NCI-H524 (cell line): ENCODE measurements at places on chromosomes 13 and 19.

DNA sequence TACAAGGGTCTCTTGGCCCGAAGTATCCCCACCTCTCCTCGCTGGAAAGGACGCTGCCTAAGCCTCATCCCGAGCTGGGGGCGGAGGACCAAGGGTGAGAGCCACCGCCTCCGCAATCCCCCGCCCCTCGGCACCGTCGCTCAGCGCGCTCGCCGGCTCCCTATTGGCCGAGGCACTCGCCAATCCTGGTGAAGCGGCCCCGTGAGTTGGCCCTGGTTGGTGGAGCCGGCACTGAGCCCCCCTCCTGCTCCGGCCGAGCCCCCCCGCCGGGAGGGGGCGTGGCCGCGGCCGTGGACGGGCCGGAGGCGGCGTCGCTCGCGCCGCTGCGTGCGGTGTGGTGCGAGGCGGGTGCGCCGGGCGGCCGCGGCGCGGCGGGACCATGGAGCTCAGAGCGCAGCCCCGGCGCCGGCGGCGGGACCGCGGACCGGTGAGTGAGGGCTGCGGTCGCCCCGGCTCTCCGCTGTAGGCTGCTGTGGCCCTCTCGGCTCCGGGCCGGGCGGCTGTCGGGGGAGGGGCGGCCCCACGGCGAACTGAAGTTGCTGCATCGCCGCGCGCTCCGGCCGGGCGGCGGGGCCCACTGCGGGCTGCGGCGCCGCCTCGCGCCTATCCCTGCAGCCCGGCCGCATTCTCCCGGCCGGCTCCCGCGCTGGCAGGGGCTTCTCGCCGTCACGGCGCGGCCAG, at the start of gene WASF3:
Gene WASF3, plus strand, starts transcription at position 291 of the 681 bp plus-strand sequence. CDS start 84,588 bp downstream, outside the sequence.
- peak; percentile 96 for DNase-seq

DNA sequence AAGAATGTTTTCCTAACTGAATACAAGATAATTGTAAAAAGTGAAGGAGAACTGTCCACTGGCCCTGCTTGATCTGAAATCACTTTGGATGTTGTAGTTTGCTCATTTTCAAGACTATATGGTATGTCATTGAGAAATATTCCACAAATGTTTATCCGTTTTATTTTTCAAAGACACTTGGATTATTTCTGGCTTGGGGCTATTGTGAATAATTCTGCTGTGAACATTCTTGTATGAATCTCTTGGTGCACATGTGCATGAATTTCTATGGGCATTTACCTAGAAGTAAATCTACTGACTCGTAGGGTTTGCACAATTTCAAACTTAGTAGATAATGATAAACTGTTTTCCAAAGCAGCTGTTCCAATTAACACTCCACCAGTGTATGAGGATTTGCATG, 8.6 kb downstream of the RXFP2 start:
- DNase-seq, result no peak

GRCh38 chr13:31209172-31209840, 9.5 kb downstream of the B3GLCT start:
- DNase-seq, result peak; percentile 100

- no peak for DNase-seq
Measured at GRCh38 chr13:75492389-75492788, 10.4 kb upstream of the TBC1D4 start.

DNA sequence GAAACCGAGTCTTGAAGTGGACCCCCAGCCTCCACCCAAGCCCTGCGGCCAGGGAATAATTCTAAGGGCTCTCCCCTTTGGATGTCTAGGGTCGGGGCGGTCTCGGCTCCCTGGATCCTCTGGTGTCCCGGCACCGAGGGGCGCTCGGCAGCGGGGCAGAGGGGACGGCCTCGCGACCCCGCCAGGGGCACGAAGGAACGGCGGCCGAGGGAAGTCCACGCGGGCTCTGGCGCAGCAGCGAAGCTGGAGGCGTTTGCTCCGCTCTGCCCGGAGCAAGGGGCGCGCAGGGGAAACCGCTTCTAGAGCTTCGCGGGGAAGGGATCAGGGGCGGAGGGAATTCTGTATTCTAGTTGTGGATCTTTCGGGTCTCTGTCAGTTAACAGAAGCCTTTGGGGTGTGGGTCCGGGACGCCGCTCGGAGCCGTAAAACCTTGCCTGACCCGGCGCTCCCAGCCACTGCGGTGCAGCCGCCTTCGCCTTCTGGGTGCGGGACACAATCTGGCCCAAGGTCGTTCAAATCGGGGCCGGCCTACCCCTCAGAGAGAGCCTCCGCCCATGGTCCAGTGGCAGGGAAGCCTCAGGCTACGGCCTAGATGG, 118.2 kb downstream of the KCNRG start:
- no peak for DNase-seq

DNA sequence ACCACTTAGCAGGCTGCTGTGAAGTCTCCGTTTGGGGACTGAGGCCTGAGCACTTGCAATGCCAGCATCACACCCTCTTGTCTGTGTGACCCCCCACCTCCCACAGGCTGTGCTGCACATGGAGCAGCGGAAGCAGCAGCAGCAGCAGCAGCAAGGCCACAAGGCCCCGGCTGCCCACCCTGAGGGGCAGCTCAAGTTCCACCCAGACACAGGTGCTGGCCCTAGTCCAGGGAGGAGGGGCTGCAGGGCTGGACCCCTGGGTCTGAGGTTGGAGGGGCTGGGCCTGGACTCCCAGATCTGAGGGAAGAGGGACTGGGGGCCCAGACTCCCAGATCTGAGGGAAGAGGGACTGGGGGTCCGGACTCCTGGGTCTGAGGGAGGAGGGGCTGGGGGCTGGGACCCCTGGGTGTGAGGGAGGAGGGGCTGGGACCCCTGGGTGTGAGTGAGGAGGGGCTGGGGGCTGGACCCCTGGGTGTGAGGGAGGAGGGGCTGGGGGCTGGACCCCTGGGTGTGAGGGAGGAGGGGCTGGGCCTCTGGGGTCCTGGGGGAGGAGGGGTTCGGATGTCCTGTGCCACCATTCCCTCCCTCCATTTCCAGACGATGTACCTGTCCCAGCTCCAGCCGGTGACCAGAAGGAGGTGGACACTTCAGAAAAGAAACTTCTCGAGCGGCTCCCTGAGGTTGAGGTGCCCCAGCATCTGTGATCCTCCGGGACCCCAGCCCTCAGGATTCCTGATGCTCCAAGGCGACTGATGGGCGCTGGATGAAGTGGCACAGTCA, 11.6 kb upstream of the DHDH start:
- DNase-seq, result no peak

GRCh38 chr13:51524829-51525566, 59.3 kb upstream of the WDFY2 start:
- no peak for DNase-seq

DNA sequence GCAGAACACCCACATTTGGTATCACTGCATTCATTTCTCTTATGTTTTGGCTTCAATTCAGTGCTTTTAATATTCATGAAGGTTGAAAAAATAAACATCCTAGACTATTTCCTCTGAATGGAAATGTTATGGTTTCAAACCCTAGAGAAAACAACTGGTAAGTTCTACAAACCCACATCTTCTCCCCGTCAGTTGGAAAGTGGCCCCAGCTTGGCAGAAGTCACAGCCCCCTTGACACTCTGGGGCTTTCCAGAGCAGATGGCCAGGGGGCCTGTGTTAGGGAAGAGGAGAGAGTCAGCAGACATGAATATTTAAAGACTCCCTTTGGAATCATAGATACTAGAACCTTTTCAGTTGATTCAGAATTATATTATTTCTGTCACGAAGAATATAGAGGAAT, 123.9 kb downstream of the SHISA2 start:
- DNase-seq, result peak; percentile 86

GRCh38 chr13:56201834-56202233, 938.9 kb upstream of the PRR20A start:
- no peak for DNase-seq

GRCh38 chr19:6801485-6802086, 29.1 kb downstream of the VAV1 start:
- peak; percentile 14 for DNase-seq

DNA sequence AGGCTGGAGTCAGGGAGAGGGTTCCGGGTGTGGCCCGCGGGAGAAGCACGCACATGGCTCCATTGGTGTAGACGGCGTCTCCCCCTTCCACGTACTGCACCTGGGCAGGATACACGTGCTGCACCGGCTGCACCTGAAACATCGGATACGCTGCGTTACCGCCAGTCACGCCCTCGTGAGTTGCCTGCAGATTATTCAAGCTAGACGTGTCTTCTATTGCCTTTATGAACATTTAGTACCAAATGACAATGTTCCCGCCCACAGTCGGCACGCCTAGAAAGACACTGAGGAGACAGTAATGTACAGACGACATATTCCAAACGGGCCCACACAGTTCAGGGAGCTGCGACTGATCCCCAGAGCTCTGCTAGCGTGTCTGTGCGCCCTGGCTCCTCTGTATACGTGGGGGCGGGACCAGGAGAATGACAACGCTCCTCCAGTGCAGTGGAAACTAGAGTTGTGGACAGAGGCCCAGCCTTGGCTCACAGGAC, 64.1 kb upstream of the RANBP3 start:
- no peak for DNase-seq

GRCh38 chr19:33547676-33548075, 26.1 kb upstream of the PEPD start:
- DNase-seq, result no peak

- DNase-seq, result no peak
Measured at GRCh38 chr13:50450279-50450678, 393.2 kb downstream of the DLEU7 start.

GRCh38 chr19:4152241-4152998, 1.0 kb upstream of the CREB3L3 start:
- no peak for DNase-seq

GRCh38 chr13:31670831-31671617, 68.3 kb upstream of the RXFP2 start:
- peak; percentile 23 for DNase-seq

GRCh38 chr13:83274679-83275078, 607.6 kb downstream of the SLITRK1 start:
- DNase-seq, result no peak

DNA sequence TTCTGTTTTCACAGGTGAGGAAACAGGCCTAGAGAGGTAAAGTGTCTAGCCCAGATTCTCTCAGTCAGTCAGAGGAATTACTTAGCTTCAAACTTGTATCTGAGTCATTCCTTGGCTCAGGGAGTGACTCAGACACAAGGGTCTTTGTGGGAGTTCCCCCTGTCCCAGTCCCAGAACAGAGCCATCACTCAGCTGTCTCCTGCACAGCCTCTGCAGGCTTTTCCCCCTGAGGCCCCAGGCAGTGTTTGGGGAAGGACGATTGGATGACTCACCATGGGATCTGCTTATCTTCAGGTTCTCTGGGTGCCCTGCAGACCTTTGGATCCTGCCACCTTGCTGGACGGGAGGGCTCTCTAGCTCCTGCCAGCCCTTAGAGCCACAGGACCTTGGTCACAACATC, 13.2 kb downstream of the ZNF793 start:
- DNase-seq, result no peak

DNA sequence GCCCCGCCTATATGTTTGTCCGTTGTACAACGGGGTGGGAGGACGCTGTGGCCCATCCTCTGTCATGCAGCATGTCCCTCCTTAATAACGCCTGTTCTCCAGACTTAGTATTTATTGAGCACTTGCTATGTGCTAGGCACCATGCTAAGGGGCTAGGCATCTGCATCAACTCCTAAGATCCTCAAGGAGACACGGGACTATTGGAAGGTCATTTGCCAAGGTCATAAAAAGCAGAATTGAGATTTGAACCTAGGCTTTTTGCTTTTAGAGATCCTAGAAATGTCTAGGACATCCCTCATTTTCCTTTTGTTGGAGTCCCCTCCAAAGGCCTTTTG, 1.8 kb upstream of the MAST1 start:
- no peak for DNase-seq

- no peak for DNase-seq
Measured at GRCh38 chr19:35429698-35430408, 18.2 kb upstream of the FFAR2 start.

- no peak for DNase-seq
Measured at GRCh38 chr13:110314516-110315245, 7.6 kb downstream of the COL4A2 start.

DNA sequence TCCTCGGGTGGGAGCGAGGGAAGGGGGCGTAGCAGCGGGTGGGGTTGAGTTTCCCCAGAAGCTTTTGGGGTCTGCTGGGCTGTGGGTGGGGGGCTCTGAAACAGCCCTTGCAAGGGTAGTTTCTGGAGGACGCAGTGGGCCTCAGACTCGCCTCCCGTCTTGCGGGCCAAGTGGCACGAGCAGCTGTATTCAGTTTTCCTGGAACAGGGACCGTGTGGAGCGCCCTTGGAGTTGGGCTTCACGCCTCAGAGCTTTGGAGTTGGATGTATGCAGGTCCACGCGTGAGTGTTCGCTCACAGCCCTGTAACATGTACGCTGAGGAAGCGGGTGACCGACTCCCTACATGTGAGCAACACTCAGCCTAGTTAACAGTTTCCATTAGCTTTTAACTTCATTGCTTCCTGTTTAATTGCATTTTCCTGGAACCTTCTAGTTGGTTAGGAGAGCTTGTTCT, 603 bp downstream of the TM9SF2 start:
- no peak for DNase-seq

GRCh38 chr19:4342615-4343369, 570 bp upstream of the MPND start:
- DNase-seq, result peak; percentile 100

- DNase-seq, result peak; percentile 61
Measured at GRCh38 chr19:42255766-42256745, 1.1 kb upstream of the ERF start.

GRCh38 chr19:45428384-45429231, 4.9 kb upstream of the ERCC1 start:
- no peak for DNase-seq

- no peak for DNase-seq
Measured at GRCh38 chr13:59721926-59722910, 441.5 kb downstream of the DIAPH3 start.

- no peak for DNase-seq
Measured at GRCh38 chr19:48421548-48421947, 24.2 kb upstream of the GRWD1 start.

- no peak for DNase-seq
Measured at GRCh38 chr19:39942366-39942730, 7.9 kb upstream of the FCGBP start.

- DNase-seq, result no peak
Measured at GRCh38 chr19:40054632-40055031, 1.4 kb downstream of the ZNF780B start.

DNA sequence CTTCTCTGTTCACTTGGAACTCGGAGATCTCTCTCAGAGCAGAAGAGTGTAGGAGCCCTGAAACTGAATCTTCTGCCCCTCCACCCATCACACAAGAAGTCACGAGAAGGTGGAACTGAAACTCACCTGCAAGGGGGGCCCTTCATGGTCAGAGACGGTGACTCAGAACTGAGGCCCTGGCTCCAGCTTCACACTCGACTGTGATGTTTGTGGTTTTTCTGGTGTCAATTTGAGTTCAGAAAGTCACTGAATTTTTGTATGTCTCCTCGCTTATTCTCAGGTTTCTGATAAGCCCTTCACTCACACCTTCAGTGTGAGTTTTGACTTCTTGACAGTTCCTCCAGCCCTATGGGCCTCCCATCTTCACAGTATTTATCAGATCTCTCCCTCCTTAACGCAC, 23.1 kb downstream of the SIGLEC5 start:
- DNase-seq, result no peak

DNA sequence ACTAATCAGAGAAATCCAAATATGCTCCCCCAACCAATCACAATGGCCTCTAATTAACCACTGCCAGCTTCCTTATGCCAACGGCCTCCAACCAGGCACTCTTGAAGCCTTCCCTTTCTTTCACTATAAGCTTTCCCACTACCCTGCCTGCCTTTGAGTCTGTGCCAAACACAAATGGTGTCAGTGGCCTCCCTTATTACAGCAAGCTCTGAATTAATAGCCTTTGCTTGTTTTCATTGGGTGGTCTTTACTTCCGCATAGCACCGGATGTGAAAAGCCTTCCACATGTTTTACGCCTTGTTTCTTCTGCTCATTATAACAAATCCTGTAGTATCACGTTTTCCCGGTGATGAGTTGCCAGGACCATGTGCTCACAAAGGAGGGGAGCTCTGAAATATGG, 1.4 kb upstream of the EDDM13 start:
- no peak for DNase-seq

GRCh38 chr19:44658069-44658733, 13.1 kb upstream of the CEACAM19 start:
- no peak for DNase-seq
